ENCODE measurements at places on chromosomes 2 and 18. TPM values are rescaled to one million over a fixed set of nuclear protein-coding genes. Genes with fewer than 3 reads are reported as not detected.

CFC1 gene
- total RNA-seq: not detected

VAPA gene
- total RNA-seq: 180 TPM

CDKL4 gene
- total RNA-seq: not detected

LRRC30 gene
- total RNA-seq: not detected

REL gene
- total RNA-seq: 3.4 TPM

CBLN2 gene
- 0.05 TPM for total RNA-seq

LNPK gene
- 20.4 TPM for total RNA-seq

SELENOI gene
- total RNA-seq: 21.7 TPM

DES gene
- total RNA-seq: 0.17 TPM

APCDD1 gene
- not detected for total RNA-seq

POTEI gene
- 0.01 TPM for total RNA-seq

ERMN gene
- total RNA-seq: not detected

BOLL gene
- not detected for total RNA-seq

TDRD15 gene
- total RNA-seq: not detected

SLC19A3 gene
- total RNA-seq: 3.6 TPM

IL1A gene
- 0.15 TPM for total RNA-seq

STK17B gene
- 4.6 TPM for total RNA-seq

DNAH6 gene
- not detected for total RNA-seq

COL6A3 gene
- total RNA-seq: 0.10 TPM

Measured in A549 treated with CpdA at 1 μM for 4 hours (cell line).